ENCODE measurements at places on chromosomes 2 and 18.
A peak's percentile ranks its signal among the peaks of the same experiment; 100 is the strongest.

DNA sequence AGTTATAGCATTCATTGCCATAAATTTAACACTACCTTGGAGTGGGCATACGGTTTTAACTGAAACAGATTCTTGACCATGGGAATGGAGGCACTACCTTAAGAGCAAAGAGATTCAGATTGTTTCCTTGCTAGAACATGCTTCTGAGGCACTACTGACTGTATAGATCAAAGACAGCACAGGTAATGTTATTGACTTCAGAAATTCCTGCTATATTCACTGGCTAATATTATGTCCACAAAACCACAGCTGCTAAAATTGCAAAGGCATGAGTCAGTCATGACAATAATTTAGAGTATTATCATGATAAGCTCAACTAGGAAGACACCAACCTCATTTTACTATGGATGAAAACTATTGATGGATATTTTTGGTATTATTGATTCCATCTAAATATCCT, 39.4 kb downstream of the SLC8A1 start:
- DNase-seq = no peak

DNA sequence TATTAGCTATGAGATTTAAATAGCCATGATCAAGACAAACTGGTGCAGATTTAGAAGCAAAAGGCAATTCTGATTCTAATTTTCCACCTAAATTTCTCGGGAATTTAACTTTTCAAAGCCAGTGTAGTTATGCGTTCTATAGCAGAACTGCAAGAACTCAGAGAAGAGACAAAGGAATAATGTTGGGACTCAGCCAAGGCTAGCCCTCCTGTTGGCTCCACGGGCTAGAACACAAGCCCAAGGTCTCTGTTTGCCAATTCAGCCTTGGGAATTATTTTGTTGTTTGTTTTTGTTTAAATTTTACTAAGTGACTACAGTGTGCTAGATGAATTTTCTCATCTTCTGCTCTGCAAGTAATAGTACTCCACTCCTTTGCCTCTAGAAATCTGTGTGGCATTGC, 121.2 kb downstream of the CACNB4 start:
- DNase-seq = no peak

- DNase-seq = no peak
Observed at GRCh38 chr2:214503568-214503967, 92.7 kb downstream of the VWC2L start.

DNA sequence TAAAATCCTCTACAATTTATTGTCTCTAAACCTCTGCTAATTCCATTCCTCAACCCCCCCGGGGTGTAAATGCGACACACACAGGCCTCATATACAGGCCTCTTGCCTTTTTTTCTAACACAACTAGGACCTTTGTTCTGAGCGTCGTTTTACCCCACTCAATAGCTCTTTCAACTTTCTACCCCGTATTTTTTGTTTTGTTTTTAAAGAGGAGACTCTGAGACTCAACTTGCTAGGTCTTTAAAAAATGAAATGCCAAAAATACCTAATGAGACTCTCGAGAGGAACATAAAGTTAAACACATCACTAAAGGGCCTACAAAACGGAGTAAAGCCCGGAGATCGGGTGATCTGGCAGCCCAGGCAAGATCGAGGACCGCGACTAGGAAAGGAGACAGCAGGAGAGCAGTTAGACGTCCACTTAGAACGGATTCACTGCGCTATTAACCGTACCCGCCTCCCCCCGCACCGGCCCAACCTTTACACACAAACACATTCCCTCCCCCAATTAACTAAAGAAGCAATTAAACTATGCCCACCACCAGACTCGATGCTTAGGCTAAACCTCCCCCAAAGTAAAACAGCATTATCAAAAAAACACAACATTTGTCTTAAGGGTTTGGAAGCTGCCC, 1.7 kb downstream of the TRIP12 start:
- peak; percentile 12 for DNase-seq

DNA sequence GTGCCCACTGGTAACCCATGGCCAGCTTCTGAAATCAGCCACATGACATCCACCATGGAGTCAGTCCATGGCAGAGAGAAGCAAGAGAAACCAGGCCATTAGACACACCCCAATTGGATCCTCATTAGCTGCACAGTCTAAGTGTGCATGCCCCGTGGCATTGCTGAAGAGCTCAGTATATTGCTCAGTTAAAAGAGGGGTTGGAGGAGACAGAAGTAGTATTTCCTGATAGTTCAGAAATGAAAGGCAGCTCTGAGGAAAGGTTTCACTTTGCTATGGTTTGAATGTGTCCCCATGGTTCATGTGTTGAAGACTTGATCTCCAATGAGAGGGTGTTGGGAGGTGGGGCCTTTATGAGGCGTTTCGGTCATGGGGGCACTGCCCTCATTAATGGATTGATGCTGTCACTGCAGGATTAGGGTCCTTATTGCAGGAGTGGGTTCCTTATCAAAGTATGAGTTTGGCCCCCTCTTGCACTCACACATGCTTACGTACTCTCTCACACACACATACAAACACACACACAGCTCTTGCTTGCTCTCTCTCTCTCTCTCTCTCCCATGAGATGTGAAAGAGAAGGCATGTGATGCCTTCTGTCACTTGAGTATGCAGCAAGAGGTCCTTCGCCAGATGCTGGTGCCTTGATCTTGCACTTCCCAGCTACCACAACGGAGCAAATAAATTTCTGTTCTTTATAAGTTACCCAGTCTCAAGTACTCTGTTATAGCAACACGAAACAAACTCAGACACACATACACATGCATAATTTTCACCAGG, 58.0 kb downstream of the TMEM163 start:
- DNase-seq = no peak

DNA sequence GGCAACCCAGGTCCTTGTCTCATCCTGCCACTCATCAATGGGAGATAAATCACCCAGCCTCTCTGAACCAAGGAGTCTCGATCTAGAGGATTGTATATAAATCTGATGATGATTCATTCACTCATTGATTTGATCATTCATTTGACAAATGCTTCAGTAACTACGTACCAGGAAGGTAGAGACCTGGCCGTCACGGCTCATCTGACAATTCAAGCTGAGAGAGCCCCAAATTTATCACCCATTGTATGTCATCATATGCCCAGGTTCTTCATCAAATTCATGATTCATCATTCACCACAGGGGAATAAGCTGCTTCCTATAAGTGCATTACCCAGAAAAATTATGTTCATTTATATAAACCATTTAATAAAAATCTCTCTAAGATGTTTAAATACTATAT, 116.9 kb downstream of the FAM161A start:
- no peak for DNase-seq

DNA sequence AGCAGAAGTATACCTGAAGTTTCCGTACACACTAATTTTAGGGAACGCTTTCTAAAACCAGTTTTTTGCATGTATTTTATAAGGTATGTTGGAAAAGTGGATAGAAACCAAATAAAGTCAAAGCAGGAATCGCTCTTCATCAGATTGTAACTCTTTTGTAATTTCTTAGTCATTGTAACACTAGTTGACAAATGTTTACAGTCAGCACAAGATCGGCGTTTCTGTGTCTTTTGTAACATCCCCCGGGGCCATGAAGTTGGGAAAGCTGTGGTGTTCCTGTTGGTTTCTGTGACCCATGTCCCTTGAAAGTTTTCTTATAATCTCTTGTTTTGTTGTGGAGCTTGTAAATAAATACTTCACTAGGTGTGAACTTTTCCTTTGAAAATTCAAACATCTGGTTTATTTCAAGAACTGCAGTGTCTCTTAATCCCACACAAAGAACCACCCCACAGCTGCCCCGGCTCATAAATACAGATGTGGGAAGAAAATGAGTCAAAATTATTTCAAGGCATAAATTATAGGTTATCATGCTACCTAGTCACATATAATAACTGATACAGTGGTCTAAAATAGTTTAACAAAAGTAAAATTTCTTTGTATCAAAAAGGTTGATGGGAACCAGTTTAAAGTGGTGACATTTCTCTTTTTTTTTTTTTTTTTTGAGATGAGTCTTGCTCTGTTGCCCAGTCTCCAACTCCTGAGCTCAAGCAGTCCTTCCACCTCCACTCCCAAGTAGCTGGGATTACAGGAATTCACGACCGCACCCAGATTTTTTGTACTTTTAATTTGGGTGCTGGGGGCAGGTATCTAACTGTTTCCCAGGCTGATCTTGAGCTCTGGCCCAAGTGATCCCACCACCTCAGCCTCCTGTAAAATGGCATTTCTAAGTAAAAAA, 751 bp upstream of the NMI start:
- peak; percentile 16 for DNase-seq

GRCh38 chr2:43343573-43344304, 117.3 kb upstream of the ZFP36L2 start:
- DNase-seq = no peak

DNA sequence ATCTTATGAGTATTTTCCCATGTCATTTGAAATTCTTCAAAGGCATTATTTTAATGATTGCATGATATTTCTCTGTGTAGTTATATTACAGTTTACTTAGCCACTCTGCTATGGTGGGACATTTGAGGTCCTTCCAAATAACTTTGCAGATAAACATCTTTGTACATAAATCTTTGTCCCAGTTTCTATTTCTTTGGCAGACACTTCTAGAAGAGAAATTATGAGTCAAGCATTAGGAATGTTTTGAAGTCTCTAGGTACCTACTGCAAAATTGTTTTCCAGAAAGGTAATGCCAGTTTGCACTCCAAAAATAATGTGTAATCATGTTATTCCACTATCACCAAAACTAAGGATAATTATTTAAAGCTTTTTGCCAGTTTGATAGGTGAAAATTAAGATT, 149.7 kb downstream of the EN1 start:
- no peak for DNase-seq

DNA sequence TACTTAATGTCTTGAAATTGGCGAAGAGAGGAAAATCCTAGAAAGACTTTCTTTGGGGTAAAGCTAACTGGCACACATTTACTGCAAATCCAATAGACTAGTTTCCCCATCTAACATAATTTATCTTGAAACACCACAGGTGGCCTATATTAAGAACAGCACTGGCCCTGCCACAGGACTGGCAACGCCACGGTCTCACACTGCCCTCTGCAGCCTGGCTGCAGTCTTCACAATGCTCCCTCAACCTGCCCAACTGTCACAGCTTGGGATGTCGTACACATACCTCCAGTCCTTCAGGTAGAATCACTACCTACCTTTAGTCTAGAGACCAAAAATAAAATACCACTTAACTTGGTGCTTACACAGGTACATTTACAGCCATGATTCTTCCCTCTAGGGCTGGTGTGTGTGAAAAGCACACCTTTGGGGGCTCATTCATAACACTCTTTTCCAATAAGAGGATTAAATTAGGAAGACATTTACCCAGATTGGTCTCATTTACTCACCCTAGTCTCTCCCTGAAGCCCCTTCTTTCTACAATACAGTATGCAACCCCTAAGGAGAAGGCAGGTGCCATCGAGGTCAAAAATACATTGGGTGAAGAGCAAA, 222.2 kb downstream of the C1D start:
- DNase-seq = no peak

DNA sequence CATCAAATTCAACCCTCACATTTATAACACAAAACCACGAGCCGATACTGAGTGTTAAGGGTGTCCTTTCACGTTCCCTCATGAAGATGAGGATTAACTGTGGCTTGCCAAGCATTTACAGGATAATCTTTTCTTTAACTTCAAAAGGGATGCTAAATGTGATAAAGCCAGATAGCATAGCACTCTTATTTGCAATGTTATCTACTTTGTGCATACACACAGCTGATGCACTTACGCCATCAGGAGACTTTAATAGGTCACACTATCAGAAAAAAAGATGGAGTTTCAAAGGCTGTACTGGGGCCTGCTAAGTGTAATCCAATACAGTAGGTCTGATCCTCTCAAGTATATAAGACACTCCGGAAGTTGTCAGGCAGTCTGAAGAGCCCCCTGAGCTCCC, 572.7 kb downstream of the PIK3C3 start:
- DNase-seq = no peak

DNA sequence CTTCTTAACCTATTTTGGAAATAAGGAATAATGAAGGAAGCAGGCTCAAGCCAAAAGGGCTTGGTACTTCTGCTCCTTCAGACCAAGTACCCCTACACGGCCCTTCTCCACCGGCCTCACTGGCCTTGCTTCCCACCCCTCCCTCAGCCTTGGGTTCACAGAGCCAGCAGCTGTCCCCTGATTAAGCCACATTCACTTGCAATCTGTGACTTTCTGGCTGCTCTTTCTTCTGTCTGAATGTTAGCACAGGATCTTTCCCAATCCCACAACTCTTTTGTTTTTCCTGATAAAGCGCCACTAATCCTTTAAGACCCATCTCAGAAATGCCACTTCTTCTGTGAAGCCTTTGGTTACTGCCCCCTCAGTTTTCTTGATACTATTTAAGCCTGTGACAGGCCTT, 52.4 kb downstream of the REEP1 start:
- no peak for DNase-seq

GRCh38 chr2:23791030-23791429, 135.9 kb downstream of the ATAD2B start:
- no peak for DNase-seq

GRCh38 chr2:46779447-46779941, 136.1 kb downstream of the MCFD2 start:
- no peak for DNase-seq

DNA sequence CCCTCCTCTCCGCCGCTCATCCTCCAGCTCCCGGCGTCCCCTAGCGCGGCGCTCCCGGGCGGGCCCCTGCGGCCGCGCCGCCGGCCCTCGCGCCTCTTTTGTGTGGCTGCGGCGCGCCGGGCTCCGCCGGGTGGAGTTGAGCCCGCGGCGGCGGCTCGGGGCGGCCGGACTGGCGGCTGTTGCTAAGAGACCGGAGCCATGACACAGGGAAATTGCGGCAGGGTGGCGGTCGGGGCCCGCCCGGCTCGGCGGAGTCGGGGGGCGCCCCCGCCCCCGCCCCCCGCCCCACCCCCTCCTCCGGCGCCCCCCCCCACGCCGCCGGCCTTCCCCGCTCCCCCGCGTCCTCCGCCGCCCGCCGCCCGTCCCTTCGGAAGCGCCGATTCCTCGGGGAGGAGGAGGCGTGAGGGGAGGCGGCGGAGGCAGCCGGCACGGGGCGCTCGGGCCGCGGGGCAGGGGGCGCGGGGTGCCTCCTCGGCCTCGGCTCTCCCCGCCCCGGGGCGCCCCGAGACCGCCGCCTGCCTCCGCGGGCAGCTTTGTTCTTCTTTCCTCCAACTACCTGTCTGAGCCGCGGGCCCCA, at the start of gene TMEM200C:
Gene TMEM200C, minus strand, starts transcription at position 224 of the 577 bp plus-strand sequence. CDS start 3,459 bp downstream, outside the sequence.
- no peak for DNase-seq

- DNase-seq = no peak
Observed at GRCh38 chr18:40926679-40927078, 1028.4 kb upstream of the PIK3C3 start.

- no peak for DNase-seq
Observed at GRCh38 chr2:171237751-171238505, 77.2 kb upstream of the TLK1 start.

DNA sequence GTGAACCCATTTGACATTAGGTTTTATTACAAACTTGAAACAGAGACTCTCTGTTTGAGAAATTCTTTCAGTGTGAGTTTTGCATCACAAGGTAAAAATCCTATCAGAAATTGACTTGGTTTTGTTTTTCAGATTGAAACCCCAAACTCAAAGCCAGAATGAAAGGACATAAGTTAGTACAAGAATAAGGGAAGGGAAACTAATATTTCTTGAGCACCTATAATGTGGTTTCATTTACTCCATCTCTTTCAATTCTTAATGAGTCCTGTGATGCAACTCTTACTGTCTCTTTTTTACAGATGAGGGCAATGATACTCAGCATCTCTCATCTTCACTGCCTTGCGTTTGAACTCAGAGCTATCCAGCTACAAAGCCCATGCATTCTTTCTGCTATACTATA, 210.0 kb upstream of the SIX3 start:
- no peak for DNase-seq

- DNase-seq = no peak
Observed at GRCh38 chr2:180907731-180908130, 72.7 kb upstream of the UBE2E3 start.

Data from stimulated activated naive CD4-positive, alpha-beta T cell treated with Interleukin-2 at 50 U/mL for 16 hours (primary cell).